ENCODE measurements at places on chromosomes 1 and 21.

GRCh38 chr1:197486946-197487345 is 218.9 kb downstream of the CRB1 start:
- DNase-seq: no peak

GRCh38 chr1:175338387-175339135 is 146.0 kb upstream of the KIAA0040 start:
- peak; percentile 51 for DNase-seq

DNA sequence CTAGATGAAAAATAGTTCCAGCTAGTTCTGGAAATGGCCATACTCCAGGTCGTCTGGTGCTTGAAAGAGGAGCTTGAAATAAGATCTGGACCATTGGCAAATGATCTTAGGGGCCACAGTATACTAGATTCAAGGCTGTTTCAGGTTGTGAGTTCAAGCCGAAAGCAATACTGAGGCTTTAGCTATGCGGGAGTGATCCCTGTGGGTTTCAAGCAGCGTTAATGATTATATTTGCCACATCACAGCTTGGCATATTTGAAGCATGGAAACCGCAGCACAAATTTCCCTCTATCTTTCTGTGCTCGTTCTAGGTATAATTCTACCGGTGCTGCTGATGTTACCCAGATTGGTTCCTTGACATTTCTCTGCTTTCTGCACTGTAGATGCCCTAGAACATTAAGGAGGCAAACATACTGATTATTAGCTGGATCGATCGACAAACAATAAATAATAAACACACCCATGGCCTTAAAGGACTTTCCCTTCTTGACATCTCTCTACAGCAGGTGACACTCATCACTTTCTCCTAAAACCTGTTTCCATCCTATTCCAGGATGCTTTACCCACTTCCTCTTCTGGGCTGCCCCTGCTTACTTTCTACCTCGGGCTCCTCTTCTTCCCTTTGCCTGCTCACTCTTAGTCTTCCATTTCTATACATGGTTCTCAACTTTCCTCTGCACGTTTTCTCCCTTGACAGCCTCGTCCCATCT is 40.6 kb upstream of the LYST start:
- DNase-seq: no peak

- no peak for DNase-seq
Observed at GRCh38 chr1:90220496-90220895, 225.6 kb downstream of the ZNF326 start.

DNA sequence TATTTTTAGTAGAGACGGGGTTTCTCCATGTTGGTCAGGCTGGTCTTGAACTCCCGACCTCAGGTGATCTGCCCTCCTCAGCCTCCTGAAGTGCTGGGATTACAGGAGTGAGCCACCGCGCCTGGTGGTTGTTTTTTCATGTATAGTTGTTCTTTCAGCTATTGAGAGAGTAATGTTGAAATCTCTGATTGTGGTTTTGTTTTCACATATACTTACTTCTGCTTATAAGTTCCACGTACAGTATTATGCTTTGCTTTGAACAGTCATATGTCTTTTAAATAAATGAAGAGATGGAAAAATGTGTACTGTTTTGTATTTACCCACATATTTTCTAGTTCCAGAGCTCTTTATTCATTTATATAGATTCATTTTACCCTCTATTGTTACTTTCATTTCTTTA is 44.5 kb downstream of the MARK1 start:
- no peak for DNase-seq

GRCh38 chr1:214425716-214426425 is 125.5 kb downstream of the PTPN14 start:
- no peak for DNase-seq
